ENCODE measurements at places on chromosomes 11 and 22.

- DNase-seq = peak; percentile 35
Measured at GRCh38 chr11:73388265-73389133, 12.3 kb downstream of the RELT start.

- DNase-seq = no peak
Measured at GRCh38 chr11:2294926-2295290, 6.8 kb downstream of the C11orf21 start.

DNA sequence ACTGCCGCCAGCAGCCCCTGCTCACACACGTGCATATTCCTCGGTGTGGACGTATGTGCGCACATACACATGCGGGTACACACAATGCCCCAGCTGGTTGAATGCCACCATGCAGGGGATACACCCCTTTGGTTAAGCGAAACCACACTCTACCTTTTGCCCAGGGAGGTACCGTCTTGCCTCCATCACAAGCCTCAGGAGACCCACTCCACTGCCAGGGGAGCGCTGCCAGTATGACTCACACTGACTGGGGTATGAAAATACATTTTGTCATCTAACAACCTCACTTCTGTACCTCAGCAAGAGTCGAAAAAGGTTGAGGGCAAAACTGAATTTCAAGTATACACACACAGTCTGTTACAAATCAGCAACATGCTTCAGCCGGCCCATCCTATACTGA lies 39.4 kb downstream of the TMEM45B start:
- DNase-seq = no peak

DNA sequence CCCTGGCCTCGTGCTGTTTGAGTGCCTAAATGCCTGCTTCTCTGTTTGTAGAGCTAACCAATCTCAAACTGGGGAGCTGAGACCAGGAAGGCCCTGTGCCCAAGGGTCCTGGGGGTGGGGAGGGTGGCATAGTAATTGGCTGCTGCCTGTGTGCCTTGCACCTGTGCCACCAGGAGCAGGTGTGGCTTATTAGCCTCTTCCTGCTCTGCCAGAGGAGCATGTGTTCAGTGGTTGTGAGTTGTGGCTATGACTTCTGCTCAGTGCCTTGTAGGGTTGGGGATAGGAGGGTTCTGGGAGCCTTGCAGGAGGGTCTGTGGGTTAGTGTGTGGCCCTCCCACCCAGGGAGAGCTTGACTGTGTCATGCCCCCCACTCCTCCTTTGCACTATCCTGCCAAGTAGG lies 109.2 kb downstream of the ZBTB16 start:
- DNase-seq = no peak

DNA sequence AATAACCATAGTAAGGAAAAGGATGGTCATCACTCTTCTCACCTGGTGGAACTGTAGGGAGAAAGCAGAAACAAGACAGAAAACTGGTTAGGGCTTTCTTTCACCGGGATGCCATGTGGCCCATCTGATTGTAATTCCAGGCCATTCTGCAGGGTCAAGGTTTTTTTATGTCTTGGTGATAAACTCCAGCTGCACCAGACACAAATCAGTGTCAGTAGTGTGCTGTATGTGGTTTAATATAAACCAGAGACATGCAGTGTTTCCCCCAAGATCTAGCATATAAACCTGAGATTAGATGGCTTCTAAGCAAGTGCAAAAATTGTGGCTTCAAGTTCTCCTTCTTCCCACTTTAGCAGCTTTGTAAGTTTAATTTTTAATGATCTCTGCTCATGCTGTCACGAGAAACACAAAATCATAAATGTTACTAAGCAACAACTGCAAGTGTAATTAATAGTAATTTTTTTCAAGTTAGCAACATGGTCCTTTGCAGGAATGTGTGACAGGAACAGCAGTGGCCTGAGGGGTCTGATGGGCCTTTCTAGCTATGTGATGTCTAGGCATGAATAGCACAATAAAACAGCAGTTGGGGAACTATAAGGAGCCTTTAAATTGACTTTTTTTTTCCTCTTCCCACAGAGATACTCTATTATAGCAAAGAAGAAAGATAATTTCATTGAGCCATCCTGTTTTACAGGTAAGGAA lies 41.6 kb downstream of the BDNF start:
- DNase-seq = no peak

GRCh38 chr11:60992842-60993409 lies 21.4 kb downstream of the CD6 start:
- DNase-seq = no peak

- no peak for DNase-seq
Measured at GRCh38 chr22:42297778-42298177, 27.3 kb upstream of the TCF20 start.

- DNase-seq = peak; percentile 73
Measured at GRCh38 chr11:111996129-111996528, 29.1 kb upstream of the DLAT start.

DNA sequence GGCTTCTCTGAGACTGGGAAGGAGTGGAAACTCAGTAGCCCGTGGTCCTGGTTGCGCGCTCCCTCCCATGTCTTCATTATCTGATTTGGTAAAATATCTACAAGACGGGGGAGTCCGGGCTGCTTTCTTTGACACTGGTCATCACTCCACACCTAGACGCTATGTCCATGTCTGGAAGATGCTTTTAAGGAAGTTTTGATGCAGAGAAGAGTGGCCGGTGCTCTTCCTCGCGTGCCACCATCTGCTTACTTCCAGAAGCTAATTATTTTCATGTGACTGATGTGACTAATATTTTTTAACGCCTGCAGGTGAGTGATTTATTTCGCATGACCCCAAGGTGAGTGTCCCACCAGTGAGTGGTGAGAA lies 339 bp upstream of the TRIM21 start:
- DNase-seq = no peak

DNA sequence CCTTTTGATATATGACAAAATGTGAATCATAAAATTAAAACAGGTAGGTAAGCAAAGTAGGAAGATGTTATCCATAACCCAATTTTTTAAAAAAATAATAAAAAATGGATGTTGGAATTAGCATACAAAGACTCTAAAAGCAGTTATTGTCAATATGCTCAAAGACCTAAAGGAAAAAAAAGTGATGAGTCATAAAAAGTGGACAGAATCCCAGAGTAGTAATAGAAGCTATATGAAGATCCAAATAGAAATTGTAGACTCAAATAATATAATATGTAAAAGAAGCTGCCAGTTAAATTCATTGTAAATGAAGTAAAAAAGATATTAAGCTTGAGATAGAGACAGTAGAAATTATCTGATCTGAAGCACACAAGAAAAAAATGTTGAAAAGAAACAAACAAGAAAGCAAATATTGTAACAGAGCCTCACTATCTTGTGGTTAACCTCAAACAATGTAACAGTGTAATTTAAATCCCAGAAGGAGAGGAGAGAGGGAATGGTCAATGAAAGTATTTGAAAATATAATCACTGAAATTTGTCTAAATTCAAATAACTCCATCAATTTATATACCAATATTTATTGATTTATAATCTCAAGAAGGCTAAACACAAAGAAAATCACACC lies 773.4 kb upstream of the RAG2 start:
- DNase-seq = no peak

GRCh38 chr11:18490319-18490718 lies 34.7 kb downstream of the LDHAL6A start:
- no peak for DNase-seq

GRCh38 chr11:75578977-75579376 lies 16.9 kb downstream of the SERPINH1 start:
- no peak for DNase-seq

GRCh38 chr11:100602716-100603115 lies 84.4 kb upstream of the ARHGAP42 start:
- no peak for DNase-seq

DNA sequence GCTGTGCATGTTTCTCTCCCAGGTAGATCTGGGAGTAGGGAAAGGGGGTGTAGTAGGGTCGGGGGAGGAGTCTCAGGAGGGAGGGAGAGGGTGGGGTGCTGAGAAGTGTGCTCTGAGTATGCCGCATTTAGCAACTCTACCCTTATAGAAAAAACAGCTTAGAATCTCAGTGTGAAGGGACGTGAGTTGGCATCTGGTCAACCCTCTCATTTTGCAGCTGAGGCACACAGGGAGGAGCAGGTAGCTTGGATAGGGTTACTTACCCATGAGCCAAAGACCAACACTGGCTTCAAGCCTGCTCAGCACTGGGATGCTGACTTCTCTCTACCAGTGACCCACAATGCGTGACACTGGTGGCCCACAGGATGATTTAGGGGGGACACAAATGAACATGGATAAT lies 95.9 kb downstream of the FBXO7 start:
- DNase-seq = no peak

DNA sequence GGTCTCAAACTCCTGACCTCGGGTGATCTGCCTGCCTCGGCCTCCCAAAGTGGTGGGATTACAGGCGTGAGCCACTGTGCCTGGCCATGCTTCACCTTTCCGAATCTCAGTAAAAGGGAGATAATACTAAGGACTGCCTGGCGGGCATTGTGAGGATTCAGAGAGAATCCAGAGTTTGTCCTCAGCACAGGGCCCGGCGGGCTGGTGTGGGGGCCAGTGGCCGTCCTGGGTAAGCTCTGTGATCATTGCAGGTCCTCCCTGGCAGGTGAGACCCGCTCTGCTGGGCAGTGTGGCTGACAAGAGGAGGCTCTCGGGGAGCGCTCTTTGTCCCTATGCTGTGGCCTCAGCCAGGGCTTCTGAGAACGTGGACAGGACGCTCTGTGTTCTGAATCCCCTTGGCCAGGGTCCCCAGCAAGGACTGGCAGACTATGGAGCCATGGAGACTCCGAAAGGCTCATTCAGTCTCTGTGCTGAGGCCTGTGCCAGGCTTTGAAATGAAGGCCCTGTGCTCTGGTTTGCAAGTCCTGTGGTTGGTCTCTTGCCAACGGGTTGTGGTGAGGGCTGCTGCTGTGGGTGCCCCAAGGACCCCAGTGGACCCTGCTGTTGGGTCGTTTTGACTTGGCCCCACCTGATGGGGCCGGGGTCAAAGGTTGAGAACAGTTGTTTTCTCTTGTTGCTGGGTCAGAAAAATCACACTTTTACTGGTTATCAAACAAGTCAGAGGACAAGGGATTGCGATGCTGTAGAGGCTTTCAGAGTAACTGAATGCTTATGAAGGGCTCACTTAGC lies 2.1 kb downstream of the TPCN2 start:
- no peak for DNase-seq

DNA sequence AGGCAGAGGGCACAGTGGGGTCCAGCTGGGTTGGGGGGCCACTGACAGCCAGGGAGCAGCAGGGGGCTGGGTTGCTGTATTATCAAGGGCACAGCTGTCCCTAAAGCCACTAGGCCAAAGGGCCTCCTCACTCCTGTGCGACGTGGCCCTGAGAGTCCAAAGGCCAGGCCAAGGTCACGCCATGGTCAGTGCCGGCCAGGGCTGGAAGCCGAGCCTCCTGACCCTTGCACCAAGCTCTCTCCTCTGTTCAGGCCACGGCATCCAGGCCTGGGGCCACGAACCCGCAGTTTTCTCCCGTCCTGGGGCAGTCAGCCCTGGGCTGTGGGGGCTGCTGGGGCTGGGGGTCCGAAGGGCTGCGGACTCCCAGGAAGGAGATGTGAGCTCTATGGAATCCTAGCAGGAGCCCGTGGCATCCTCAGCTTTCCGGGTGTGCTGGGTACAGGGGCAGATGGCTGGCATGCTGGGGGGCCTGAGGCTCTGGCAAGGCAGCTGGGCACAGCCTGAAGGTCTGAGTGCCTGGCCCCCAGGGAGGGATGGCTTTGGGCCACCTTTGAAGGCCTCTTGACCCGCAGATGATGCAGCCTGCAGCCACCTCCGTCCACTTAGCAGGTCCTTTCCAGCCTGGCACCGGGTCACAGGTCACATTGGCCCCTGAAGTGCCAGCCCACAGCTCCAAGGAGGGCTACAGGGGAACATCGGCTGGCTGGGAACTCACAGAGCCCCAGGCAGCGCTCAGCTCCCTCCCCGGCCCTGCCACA lies 17.3 kb upstream of the PPARA start:
- no peak for DNase-seq

DNA sequence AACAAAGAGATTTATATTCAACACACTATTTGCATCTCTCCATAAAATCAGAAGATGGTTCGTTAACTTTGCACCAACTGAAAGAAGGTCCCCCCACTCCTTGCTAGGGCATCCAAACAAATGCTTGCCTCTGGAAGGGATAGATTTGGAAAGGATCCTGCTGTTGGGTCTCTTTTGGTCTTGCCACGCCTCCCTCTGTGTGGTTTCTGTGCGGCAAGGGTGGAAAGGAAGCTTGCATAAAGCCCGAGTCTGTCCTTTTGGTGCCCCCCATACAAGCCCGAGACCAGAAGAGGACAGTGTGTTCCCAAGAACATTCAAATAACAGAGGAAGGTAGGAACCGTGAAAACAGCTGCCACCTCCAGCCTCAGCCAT lies 15.1 kb downstream of the SCGB1A1 start:
- DNase-seq = no peak

DNA sequence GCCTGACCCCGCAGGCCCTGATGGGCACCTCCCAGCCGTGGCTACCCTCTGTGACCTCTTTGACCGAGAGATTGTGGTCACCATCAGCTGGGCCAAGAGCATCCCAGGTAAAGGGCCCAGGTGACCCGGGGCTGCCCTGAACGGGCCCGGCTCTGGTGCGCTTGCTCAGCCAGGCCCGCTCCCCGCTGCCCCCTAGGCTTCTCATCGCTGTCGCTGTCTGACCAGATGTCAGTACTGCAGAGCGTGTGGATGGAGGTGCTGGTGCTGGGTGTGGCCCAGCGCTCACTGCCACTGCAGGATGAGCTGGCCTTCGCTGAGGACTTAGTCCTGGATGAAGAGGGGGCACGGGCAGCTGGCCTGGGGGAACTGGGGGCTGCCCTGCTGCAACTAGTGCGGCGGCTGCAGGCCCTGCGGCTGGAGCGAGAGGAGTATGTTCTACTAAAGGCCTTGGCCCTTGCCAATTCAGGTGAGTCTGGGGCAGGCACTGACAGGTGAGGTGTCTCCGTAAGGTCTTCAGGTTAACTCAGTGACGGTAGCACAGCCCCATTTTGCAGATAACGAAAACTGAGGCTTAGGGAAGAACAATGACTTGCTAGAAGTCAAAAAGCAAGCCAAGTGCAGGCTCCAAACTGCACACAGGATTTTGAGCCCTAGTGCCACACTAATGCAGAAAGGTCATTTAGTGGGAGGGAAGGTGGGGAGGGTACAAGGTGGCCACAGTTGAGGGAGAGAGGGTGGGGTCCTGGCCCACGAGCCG lies 2.4 kb downstream of the TRMT112 start:
- no peak for DNase-seq

DNA sequence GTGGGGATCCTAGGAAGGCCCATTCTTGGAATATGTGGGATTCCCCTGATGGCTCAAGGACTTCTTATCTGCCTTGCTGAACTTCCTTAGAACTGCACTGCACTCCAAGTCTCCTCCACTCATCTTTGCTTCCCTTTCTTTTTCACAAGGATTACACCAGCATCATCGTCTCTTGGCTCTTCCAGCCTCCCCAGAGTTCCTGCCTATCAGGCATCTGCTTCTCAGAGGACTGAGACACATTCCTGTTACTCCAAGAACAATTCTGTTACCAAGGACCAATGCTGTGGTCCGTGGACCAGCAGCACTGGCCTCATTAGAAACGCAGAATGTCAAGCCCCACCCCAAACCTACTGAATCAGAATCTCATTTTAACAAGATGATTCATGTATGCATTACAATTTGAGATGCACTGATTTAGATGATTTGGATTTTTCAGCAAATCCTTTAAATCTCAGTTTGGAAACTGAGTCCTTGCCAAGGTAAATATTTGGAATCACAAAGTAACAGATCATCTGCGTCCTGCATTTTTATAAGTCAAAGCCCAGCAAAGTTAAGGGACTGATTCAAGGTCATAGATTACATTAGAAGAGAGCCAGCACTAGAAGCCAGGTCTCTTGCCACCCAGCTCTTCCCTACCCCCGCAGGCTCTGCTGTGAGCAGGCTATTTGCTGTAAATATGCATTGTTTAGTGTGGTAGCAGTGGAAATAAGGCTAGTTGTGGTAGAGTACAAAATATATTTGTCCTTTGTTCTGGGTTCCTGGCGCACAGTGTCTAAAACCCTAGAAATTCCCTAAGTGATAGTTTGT lies 110.9 kb downstream of the SWAP70 start:
- DNase-seq = no peak

- DNase-seq = no peak
Measured at GRCh38 chr11:84681456-84681855, 945.7 kb downstream of the DLG2 start.

All from inflammatory macrophage treated with lipopolysaccharide for 4 hours (primary cell).